ENCODE measurements at places on chromosomes 1 and 21.
A peak's percentile ranks its signal among the peaks of the same experiment; 100 is the strongest.

DNA sequence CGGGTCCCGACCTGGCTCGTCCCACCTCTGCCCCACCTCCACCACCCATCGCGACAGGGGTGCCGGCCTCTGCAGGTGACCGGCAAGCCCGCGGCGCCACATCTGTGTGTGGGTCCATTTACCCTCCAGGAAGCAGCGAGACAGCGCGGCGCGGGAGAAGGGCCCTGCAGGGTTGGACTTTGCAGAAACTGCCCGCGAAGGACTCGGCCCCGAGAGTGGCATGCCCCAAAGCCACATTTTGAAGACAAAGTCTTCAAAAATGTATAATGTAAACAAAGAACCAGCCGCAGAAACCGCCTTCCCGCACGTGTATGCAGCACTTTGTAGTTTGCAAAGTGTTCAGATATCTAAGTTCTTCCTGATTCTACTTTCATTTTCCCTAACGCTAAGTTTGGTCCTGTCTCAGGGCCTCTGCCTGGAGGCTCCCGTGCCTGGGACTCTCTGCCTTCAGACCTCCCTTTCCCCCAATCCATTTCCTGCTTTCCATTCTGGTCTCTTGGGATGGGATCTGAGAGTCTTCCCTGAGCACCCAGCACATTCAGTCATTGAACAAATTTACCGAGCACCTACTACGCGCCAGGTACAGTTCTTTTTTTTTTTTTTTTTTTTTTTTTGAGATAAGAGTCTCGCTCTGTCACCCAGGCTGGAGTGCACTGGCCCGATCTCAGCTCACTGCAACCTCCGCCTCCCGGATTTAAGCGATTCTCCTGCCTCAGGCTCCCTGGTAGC, 524 bp upstream of the TMCO4 start:
- peak; percentile 13 for DNase-seq

GRCh38 chr21:43354666-43355065, 72.3 kb downstream of the SIK1 start:
- DNase-seq, result no peak

DNA sequence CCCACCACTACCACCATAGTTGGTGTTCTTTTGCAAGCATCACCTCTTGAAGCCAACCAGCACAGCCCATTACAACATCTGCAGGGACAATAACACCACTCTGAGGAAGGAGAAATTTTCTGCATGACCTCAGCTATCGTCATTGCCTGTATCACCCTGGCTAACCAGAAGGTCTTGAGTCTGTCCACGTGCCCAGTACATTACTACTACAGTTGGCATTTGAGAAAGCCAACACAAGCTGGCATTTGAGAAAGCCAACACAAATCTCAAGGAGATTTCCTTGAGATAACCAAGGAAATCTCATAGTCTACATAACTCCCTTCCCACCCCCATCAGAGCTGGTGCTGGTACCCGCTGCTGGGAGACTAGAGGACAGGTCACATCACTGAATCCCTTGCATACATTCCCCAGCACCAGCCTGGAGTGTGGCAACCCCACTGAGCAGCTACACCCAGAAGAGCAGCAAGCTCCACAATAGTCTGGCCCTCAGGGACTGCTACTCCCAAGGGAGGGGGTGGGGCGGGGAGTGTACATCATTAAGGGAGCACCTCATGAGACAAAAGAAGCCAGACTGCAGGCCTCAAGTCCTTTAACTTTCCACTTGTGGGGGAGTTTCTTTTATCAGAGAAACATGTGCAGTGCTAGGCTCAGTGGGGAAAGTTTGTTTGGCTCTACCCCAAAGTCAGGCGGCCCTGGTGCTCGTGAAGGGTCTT, 46.0 kb upstream of the GUCA2A start:
- peak; percentile 20 for DNase-seq

GRCh38 chr1:32062867-32063230, 9.9 kb upstream of the TMEM39B start:
- DNase-seq, result no peak

DNA sequence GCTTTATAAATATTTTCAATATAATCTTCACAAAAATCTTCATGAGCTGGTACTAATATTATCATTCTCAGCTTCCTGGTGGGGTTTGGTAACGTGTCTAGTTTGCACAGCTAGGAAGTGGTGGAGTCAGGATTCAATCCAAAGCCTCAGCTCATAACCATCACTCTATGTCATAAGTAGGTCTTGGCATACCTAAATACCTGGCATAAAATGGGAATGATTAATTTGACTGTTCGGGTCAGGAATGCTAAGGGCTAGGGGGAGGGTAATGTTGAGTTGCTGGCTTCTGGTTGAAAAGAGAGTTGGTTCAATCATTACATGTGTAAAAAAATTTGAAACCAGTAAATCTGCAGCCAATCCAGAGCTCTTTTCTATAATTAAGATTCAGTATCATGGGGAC, 5.6 kb upstream of the SAMSN1 start:
- DNase-seq, result no peak

DNA sequence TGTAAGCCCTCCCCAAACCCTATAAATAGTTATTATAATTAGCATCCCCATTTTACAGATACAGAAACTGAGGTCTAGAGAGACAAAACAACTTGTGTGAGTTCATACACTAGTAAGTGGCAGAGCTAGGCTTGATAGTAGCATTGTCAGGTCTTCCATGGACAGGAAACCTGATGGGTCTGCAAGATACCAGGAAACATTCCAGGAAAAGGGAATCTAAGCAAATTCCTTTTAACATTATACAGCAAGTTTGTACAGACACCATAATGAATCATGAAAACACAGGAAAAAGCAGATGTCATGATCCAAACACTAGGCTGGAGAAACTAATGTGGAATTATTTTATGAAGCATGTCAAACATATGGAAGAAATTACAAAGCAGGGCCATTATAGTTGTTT, 89.1 kb upstream of the KCNK2 start:
- DNase-seq, result no peak

DNA sequence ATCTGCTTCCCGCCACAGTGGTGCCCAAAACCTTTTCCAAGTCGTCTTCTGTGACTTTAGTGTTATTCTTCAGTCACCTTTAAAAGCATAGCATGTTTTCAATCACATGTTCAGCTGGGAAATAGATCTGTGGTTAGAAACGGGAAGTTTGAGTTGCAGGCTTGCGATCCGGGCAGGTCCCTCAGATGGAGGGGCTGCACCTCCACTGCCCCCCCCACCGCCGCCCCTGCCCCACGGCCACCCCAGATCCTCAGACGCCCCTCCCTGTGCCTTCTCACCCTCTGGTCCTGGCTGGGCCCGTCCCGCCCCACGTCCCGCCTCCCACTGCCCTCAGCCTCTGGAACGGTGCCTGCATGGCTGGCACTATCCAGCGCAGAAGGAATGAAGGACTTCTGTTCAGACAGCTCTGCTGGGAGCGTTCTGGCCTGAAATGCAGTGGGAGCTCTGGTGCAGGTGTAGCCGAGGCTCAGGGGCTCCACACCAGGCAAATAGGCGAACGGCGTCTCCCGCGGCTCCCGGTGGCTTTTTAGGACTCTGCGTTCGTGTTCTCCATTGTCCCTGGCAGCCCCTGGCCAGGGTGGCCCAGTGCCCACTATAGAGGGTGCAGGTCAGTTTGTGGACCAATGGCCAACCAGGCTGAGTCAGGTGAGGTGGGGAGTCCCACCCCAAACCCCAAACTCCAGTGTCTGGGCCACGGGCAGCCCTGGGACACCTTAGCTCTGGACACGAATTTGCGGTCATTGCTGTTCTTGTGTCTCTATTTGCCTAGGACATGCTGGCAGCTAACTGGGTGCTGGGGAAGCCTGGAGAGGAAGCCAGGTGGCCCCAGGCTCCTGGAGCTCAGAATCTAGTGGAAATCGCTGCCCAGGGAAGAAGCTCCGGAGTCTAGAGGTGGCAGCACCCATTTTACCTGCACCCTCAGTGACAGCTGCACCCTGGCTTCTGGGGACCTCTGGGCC, 67.1 kb downstream of the FAAP20 start:
- DNase-seq, result no peak

DNA sequence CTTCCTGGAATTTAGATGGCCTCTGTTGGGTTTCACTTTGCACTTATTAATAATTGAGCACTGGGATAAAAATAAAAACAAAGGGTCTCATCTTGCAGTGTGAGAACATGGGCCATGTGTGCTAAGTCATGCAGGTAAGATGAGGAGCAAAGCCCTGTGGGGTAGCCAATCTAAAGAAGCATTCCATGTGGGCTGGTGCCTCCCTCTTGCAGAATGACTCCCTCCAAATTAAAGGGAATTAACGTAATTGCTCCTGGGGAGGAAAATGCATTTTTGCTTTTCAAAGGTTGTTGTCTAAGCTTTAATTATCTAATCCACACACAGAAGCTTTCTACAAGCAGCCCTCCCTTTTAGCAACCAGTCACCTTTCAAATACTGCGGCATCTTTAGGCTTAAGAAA, 69.8 kb downstream of the CDC14A start:
- DNase-seq, result peak; percentile 92

DNA sequence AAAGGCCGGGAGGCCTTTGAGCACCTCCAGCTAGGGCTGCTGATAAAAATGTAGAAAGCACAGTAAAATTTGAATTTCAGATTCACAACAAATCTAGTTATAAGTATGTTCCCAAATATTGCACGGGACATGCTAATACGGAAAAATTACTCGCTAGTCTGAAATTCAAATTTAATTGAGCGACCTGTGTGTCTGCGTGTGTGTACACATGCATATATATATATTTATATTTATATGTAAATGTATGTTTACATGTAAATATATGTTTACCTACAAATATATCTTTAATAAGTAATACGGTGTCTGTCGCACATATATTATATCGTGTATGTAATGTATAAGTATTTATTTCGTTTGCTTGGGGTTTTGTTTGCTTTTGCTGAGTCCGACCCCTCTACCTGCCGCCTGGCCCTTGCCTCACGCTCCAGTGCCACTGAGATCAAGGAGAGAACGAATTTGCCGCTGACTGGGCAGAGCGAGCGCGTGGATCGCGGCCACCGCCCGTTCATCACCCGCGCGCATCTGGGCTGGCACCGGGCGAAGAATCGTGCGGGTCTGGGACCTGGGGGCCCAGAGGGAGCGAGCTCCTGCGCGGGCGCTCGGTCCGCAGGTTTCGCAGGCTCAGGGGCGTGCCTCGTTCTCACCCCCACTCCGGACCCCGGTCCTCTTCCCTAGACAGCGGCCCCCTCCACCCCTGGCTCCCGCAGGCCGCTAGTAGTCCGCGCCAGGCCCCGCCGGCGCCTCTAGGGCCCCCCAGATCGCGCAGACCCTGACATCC, 534 bp upstream of the WRAP73 start:
- no peak for DNase-seq

- DNase-seq, result no peak
Measured at GRCh38 chr1:38727684-38728584, 131.6 kb downstream of the RRAGC start.

GRCh38 chr1:217495249-217495648, 135.6 kb downstream of the GPATCH2 start:
- DNase-seq, result no peak

Measured in NCI-H69 (cell line).